ENCODE measurements at places on chromosomes 5 and 9.

DNA sequence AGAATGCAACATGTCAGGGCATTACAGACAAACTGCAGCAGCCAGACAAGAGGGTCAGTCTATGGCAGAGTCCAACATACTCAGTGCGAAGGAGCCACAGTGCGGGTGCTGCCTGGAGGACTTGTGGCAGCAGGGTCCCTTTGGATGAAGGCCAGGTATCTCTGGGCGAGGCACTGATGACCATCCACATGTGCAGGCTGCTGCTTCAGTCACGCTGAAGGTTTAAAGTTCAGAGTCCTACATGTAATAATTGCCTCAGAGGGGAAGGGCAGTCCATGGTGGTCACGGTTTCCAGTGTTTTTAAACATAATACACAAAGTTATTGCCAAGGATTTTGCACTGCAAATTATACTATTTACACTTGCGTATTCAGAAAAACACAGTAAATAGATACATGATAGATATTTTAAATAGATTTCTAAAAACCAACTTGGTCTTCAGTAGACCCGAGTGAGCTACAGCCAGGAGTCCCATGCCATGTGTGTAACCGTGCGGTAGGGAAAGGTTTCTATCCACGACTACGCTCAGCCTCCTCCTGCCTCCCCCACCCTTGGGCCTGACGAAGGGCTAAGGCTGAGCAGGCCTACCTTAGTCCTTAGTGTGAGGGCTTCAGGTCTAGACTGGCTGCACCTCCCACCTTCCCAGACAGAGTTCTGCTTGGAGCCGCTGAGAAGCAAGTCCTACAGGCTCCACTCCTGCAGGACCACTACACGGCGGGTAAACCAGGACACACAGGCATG is 76.2 kb downstream of the GPR21 start:
- no peaks in the 10 kb centered on the region for H3K4me1 ChIP-seq
- H3K27ac ChIP-seq, result no peak overlapping the region
- peaks cover 3% of the 10 kb centered on the region for H3K36me3 ChIP-seq
- H3K27me3 ChIP-seq, result no peaks in the 10 kb centered on the region

GRCh38 chr9:20040991-20041696 is 252.3 kb upstream of the SLC24A2 start:
- no peak overlapping the region for H3K4me3 ChIP-seq
- H3K27me3 ChIP-seq, result no peaks in the 10 kb centered on the region
- no peaks in the 10 kb centered on the region for H3K36me3 ChIP-seq
- no peak overlapping the region for H3K27ac ChIP-seq
- no peak for DNase-seq

- no peaks in the 10 kb centered on the region for H3K36me3 ChIP-seq
- no peak overlapping the region for H3K4me3 ChIP-seq
- no peak for DNase-seq
- no peak overlapping the region for H3K27ac ChIP-seq
- no peaks in the 10 kb centered on the region for H3K27me3 ChIP-seq
These were observed 159.5 kb upstream of the IL12B start for GRCh38 chr5:159489779-159490178.

DNA sequence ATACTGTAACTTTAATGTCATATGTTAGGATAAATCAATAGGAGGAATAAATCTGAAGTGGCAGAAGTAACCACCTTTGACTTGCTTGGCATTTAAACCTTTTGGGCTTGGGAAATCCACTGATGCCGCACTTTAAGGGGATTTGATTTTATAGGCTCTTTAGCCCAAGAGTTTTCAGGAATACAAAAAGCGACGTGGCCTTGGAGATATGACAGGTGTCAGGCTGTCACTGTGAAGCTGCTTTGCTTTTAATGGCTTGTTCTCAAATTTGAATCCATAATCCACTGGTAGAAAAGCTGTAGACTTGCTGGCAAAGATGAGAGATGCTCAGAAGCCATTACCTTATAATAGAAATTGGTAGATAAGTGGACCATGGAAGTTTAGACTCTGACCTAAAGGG is 71.6 kb downstream of the GABRG2 start:
- no peaks in the 10 kb centered on the region for H3K27me3 ChIP-seq
- no peaks in the 10 kb centered on the region for H3K4me1 ChIP-seq
- DNase-seq, result no peak

DNA sequence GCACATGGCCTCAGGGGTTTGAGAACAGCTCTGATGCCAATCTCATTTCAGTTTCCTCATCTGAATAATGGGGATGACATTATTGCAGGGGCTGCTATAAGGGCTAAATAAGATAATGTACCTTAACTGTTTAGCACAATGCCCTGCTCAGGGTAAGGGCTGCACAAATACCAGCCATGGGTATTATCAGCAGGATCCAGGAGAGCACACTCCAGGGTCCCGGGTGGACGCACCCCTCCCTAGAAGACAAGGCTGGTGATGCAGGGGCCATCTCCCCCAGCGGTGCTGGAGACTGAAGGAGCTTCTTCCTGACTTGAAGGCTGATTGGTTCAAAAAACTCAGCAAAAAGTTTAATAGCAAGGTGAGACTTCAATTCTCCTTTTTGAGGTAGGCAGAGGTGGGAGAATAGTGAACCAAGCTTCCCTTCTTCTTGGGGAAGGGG is 2.7 kb upstream of the CXXC5 start:
- H3K36me3 ChIP-seq, result no peaks in the 10 kb centered on the region
- no peak for DNase-seq
- no peak overlapping the region for H3K27ac ChIP-seq

DNA sequence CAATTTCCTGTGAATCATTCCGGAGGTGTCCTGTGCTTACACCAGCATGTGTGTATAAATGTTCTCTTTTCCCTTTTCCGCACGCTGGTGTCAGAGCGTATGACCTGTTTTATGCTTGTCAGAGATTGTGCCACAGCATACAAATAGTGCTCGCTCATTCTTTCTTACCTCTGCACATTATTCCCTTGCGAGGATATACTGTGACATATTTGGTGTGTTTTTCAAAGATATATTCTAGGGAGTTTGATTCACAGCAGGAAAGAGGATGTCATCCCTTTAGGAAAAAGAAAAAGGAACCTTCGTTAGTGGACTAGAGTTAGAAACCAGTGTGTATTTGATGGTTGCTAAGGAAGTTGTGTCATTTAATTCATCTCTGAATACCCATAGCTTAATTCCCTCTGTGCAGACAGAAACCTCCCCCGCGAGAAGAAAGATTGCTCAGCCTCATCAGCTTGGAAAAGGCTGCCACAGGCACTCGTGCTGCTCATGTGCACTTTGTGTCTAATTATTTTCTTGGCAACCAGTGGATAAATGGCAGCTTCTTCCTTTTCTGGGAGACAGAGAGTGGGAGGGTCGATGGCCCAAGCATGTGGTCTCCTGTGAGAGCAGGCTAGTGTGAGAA is 14.7 kb upstream of the CCIN start:
- no peak for DNase-seq
- no peak overlapping the region for H3K4me3 ChIP-seq
- no peaks in the 10 kb centered on the region for H3K4me1 ChIP-seq
- no peaks in the 10 kb centered on the region for H3K27me3 ChIP-seq

DNA sequence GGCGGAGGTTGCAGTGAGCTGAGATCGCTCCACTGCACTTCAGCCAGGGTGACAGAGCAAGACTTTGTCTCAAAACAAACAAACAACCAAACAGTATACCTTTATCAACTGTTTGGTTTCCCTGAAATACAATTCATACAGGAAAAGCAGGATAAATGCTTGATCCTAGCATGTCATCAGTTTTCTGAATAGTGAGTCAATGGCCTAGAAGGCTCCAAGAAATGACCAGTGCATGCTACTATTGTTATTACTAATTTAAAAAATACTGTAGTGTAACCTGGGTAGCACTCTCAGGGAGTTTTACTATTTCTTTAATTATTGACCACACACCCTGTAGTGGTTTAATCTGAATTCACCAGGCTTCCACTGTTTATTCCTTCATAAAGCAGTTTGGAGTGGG is 101.0 kb upstream of the PTPN3 start:
- H3K27ac ChIP-seq, result no peak overlapping the region
- DNase-seq, result no peak
- no peaks in the 10 kb centered on the region for H3K36me3 ChIP-seq
- H3K4me3 ChIP-seq, result no peak overlapping the region
- no peaks in the 10 kb centered on the region for H3K27me3 ChIP-seq
- no peaks in the 10 kb centered on the region for H3K4me1 ChIP-seq

GRCh38 chr9:84294241-84294950 is 46.2 kb downstream of the SLC28A3 start:
- H3K27me3 ChIP-seq, result no peaks in the 10 kb centered on the region
- no peaks in the 10 kb centered on the region for H3K4me1 ChIP-seq
- no peaks in the 10 kb centered on the region for H3K36me3 ChIP-seq
- no peak overlapping the region for H3K4me3 ChIP-seq

DNA sequence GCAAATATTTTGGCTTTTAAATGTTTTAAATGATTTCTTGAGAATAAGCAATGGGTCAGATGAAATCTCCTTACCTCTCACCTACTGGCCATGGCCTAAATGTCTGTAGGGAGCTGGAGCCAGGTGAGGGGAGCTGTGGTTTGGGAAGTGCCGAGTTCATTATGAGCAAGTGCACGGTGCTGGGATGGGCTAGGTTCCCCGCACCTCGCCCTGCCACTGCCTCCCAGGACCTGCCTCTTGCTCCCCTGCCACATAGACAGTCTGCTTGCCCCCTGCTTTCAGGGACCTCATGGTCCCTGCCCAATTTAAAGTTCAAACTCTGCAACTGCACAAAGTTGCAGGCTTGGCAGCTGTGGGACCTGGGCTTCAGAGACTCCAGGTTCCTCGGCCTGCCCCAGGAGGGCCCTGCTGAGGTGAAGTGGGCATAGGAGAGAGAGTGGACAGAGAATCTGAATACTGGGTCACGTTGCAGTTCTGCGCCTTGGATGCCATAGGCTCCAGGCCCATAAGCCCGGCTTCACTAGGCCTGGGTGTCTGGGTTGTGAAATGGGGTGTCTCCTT is 5.4 kb downstream of the OR13J1 start:
- H3K27ac ChIP-seq, result no peak overlapping the region
- H3K4me3 ChIP-seq, result no peak overlapping the region
- H3K36me3 ChIP-seq, result no peaks in the 10 kb centered on the region

DNA sequence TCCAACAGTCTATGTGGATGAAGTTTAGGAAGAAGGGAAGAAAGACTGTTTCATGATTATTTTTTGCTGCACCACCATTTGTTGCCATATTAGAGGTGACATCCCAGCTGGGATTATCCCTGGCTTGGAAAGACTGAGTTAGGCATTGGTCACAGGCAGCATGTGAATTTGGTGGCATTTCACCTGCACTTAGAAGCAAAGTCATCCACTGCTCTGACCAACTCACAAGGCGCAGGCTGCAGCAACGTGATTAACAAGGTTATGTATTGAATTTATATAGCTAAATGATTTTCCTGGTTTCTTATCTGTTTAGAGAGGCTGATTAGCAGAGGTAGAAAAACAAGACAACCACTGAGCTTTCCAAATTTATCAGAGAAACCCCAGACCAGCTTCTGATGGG is 2.7 kb downstream of the FYB1 start:
- H3K4me1 ChIP-seq, result 0 out of 2 replicates have a peak, but pooled peaks cover 2% of the 10 kb centered on the region
- H3K4me3 ChIP-seq, result no peak overlapping the region
- no peak overlapping the region for H3K27ac ChIP-seq

DNA sequence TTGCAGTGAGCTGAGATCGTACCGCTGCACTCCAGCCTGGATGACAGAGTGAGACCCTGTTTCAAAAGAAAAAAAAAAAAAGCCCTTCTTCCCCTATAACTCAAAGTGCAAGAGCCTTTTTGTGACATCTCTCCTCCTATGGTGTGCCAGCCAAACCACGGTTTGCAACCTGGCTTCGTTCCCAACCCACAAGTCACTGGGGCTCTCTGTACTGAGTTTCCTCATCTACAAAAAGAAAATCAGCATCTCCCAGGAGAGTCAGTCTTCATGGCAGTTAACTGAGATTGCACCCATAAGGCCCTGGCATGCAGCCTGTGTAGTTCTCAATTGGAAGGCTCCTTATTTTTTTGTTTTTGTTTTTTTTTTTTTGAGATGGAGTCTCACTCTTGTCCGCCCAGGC is 14.8 kb downstream of the ODF2 start:
- peaks cover 11% of the 10 kb centered on the region for H3K36me3 ChIP-seq
- H3K27me3 ChIP-seq, result no peaks in the 10 kb centered on the region
- peaks cover 1% of the 10 kb centered on the region for H3K4me1 ChIP-seq

DNA sequence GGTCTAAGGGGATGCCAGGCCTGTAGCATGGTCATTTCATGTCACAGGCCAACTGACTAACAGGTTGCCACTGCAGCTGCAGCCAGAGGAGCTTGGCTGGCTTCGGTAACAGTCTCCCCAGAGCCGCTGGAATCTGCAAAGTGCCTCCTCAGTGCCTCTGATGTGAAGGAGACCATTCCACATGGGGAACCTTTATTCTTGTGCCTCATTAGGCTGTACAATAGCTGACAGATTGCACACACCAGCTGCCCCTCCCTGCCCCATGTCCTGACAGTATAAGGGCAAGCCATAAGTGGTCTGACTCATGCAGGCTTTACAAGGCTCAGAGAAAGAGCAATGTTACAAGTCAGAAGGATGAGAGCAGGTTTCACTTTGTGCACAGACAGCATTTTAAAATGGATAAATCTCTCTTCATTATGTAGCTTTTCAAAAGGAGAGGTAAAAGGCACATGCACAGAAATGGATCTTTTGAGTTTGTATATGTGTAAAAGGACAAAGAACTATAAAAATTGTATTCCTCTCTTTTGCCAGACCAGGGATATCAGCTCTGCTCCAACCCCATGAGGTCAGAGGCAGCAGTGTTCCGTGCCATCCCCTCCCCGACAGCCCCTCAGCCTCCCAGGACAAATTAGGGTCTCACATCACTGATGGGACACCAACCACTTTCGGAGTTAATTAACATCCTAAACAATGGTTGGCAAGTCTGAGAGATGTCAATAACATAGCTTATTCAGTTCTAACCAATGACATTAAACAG is 467.8 kb downstream of the TMEM232 start:
- no peaks in the 10 kb centered on the region for H3K27me3 ChIP-seq
- H3K4me1 ChIP-seq, result no peaks in the 10 kb centered on the region
- no peak overlapping the region for H3K27ac ChIP-seq
- no peak for DNase-seq
- H3K36me3 ChIP-seq, result no peaks in the 10 kb centered on the region
- H3K4me3 ChIP-seq, result no peak overlapping the region

DNA sequence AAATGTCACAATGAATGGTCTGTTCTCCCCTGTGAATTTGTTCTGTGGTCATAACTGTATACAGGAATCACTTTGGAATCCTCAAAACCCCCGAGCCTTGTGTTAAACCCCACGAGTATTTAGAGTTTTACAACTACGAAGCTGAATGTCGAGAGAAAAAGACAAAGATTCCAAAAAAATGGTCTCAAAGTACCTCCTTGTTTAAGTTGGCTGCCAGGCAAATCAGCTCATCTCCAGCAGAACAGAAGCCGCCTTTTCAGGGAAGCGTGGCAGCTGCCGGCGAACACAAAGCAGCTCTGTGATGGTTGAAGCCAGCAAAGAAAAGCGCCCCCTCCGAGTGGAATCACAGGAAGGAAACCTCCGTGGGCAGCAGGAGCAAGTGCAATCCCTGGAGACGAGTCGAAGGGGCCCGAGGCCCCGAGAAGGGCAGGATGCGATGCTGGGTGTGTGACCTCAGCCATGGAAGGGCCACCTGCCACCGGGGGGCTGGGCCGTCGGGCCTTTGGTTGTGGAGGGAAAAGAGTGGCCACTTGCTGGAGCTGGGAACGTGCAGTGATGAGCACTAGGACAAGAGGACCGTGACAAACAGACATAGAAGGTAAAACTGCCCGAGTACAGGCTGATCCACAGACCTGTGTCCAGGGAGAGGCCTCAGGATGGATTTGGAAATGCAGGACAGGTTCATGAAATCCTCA is 706.4 kb downstream of the SEMA5A start:
- H3K4me3 ChIP-seq, result no peak overlapping the region
- H3K36me3 ChIP-seq, result no peaks in the 10 kb centered on the region

GRCh38 chr9:93960221-93960970 is 5.2 kb upstream of the BARX1 start:
- H3K27ac ChIP-seq, result no peak overlapping the region
- DNase-seq, result no peak
- H3K36me3 ChIP-seq, result no peaks in the 10 kb centered on the region
